ENCODE measurements at places on chromosomes 4 and X. TPM values are rescaled to one million over a fixed set of nuclear protein-coding genes. Genes with fewer than 3 reads are reported as not detected.

CT55 gene
- total RNA-seq: not detected

CSN1S1 gene
- not detected for total RNA-seq

SERPINA7 gene
- total RNA-seq: not detected

FAM236A gene
- not detected for total RNA-seq

FAM149A gene
- total RNA-seq: 14.6 TPM

OTUD4 gene
- 36.2 TPM for total RNA-seq

S100G gene
- total RNA-seq: not detected

CHIC2 gene
- total RNA-seq: 8.6 TPM

MID2 gene
- 6.2 TPM for total RNA-seq

GRSF1 gene
- 105 TPM for total RNA-seq

COL25A1 gene
- total RNA-seq: 0.24 TPM

COX7B2 gene
- not detected for total RNA-seq

MFAP3L gene
- 3.6 TPM for total RNA-seq

ASMT gene
- total RNA-seq: not detected

BEX5 gene
- 0.97 TPM for total RNA-seq

SMIM10L2A gene
- total RNA-seq: 1.6 TPM

CTPS2 gene
- 5.9 TPM for total RNA-seq

FAM199X gene
- 9.0 TPM for total RNA-seq

SRPK3 gene
- 38.0 TPM for total RNA-seq

FREM3 gene
- total RNA-seq: 0.19 TPM

ZNF157 gene
- total RNA-seq: not detected

Data from Right ventricle myocardium superior (tissue), 1 donor.